ENCODE measurements at places on chromosomes 13 and 19.

GRCh38 chr19:29966588-29967249, 24.7 kb downstream of the URI1 start:
- peak; percentile 58 for DNase-seq

GRCh38 chr19:45668342-45668871, 386 bp downstream of the GIPR start:
- DNase-seq: peak; percentile 40

- DNase-seq: no peak
Observed at GRCh38 chr13:31627097-31627845, 112.1 kb upstream of the RXFP2 start.

- DNase-seq: no peak
Observed at GRCh38 chr13:114222461-114222968, 12.2 kb upstream of the CDC16 start.

GRCh38 chr13:98890925-98891324, 86.9 kb downstream of the DOCK9 start:
- DNase-seq: no peak

DNA sequence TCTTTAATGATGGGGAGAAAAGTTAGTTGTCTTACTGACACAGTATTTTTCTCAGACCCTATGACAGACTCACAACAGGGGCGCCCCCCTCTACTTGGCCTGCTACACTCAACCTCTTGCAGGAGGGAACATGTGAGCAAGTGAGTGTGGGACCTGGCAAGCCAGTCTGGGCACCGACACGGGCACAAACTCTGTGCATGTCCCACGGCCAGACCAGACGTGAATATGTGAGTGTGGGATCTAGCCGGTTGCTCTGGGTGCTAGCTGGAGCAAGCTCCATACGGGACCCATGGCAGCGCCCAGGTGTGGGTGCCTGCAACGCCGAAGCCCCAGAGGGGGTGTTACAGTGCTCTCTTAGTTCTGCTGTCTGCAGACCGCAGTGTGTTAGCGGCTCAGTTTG, 1437.3 kb upstream of the MIR17HG start:
- no peak for DNase-seq

- DNase-seq: no peak
Observed at GRCh38 chr13:35349673-35350278, 126.7 kb downstream of the MAB21L1 start.

DNA sequence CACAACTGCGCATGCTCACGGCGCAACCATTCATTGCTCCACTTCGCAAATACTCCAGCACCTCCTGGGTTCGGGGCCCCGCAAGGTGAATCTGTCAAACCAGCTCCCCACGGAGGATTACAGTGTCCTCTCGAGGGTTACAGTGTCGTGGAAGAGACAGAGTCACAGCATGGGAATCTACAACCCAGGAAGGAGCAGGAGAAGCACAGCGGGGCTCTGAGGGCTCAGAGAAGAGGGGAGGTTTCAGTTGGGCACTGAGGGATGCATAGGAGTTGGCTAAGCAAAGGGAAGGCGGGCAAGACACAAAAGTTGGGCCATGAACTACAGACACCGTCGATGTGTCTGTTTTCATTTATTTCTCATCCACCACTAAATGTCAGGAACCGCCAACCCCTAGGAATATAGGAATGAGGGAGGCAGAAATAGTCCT, 1.0 kb upstream of the GTF2F1 start:
- DNase-seq: peak; percentile 90

DNA sequence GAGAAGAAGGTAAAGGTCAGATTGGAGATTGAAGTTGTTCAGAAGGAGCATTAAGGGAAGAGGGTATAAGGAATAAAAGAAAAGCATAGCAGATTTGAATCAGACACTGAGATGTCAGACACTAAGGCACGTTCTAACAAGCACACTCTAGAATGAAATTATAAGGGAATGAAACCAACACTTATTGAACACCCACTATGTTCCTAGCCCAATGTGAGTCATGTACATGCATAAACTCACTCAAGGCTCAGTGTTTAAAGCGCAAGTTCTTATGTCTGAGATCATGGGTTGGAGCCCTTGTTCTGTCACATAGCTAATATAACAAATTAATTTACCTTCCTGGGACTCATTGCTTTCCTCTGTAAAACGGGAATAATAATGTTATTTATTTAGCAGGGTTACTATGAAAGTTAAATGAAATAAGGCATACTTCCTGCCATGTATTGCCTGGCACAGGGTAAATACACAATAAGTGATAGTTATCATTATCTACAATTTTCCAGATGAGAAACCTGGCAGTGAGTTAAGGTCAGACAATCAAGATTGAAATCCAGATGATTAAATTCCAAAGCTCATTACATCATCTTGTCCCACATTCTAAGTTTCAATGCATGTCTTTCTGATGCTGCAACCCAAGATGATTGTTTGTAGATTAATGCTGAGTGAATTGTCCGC, 68.3 kb upstream of the DACH1 start:
- no peak for DNase-seq

- no peak for DNase-seq
Observed at GRCh38 chr19:32222556-32222955, 122.9 kb upstream of the ZNF507 start.

Data from Kasumi-1 (cell line).